Hepatocyte (in vitro differentiated cells): ENCODE measurements at places on chromosomes 16 and 17. TPM values are rescaled to one million over a fixed set of nuclear protein-coding genes. Genes with fewer than 3 reads are reported as not detected.

DNA sequence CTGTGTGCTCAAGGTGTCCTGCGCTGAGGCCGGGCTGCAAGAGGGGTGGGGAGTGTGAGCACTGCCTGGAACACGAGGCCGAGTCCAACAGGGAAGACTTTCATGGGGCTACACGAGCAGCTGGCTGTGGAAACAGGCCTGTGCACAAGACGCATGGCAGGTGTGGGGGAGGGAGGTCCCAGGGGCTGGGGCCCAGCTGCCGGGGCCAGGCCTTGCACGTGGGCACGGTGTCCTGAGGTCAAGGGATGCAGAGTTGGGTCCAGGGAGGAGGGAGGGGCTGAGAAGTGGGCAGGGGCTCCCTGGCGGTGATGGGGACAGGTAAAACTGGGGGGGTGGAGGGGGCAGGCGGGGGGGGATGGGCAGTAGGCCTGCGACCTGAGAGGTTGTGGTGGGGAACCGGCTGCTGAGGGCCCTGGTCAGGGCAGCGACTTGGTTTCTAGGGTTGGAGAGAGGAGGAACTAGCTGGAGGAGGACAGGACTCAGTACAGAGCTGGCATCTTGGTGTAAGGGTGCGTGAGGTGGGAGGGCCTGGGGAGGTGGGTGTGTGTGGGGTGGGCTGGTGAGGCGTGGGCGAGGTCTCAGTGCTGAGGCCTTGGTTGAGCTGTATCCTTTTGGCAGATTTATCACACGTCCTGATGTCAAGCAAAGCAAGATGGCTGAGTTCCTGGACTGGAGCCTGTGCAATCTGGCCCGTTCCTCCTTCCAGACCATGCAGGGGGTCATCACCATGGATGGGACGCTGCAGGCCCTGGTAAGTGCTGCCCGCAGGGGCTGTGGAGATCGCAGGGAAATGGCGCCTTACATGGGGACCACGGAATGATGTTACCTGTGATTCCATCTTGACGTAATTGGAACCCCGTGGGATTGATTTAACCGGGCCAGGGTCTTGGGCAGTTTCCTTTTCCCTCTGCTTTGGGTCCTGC, 29.4 kb downstream of the TBCD start:
- DNase-seq, result no peak

- DNase-seq, result no peak
Measured at GRCh38 chr16:71555230-71555891, 21.5 kb downstream of the TAT start.

- DNase-seq, result no peak
Measured at GRCh38 chr17:77245162-77245926, 104.6 kb downstream of the SEC14L1 start.

DNA sequence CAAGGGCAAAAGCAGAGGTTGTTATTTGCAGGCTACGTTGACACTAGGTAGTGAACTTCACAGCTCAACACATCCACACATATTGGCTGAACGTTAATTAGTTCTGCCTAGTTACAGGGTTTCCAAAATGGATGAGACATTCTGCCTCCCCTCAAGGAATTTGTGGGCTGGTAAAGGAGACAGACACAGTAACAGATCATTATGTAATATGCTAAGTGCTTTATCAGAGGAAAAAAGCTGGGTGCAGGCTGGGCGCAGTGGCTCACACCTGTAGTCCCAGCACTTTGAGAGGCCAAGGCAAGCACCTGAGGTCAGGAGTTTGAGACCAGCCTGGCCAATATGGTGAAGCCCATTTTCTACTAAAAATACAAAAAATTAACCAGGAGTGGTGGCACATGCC, 26.2 kb downstream of the BMERB1 start:
- DNase-seq, result no peak

DNA sequence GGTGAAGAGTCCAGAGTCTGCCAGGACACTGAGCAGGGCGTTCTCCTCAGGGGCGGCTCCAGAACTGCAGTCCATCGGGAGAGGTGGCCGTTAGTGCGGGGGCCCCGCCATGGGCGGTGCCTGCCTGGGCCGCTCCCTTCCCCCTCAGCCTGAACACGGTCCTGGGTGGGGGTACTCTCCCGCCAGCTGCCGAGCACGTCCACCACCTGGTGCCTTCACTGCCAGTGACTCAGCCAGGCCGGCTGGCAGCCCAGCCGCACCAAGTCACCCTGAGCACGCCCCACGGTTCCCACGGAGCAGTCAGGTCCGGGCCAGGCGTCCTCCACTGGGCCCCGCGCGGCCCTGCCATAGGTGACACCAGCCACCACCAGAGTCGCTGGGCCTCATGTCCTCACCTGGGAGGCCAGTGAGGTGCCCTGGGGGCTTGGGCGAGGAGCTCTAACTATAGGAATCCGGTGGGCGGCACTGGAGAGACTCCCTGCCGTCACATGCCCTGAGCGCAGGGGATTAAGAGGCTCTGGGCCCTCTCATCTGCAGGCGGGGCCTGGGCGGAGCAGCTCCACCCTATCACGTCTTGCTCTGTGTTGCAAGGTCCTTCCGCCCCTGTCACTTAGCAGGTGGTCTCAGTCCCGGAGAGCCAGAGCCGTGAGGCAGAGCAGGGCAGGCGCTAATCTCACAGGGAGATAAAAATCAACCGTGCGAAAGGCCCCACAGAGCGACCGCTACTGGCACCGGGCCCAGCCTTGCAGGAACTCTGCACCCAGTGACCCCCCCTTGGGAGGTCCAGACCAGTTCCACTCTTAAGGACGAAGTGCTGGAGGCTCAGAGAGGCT, 14.3 kb downstream of the PIEZO1 start:
- peak; percentile 91 for DNase-seq

DNA sequence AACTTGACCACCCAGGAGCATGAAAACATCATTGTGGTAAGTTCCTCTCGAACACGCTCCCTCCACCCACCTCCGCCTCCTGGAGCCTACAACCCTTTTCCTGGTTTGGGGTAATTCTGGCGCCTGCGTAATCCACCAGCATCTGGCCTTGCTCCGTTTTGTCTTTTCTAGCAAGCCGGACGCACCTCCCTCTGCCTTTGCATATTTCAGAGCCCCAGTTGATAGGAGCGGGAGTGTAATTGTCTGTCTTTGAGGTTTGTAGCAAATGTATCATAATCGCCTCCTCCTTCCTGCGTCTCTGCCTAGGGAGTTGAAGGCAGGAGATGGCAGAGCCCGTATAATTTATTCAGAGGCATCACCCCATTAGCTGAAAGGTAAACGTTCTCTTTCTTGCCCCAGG, 121.3 kb upstream of the PLCG2 start:
- DNase-seq, result no peak

DNA sequence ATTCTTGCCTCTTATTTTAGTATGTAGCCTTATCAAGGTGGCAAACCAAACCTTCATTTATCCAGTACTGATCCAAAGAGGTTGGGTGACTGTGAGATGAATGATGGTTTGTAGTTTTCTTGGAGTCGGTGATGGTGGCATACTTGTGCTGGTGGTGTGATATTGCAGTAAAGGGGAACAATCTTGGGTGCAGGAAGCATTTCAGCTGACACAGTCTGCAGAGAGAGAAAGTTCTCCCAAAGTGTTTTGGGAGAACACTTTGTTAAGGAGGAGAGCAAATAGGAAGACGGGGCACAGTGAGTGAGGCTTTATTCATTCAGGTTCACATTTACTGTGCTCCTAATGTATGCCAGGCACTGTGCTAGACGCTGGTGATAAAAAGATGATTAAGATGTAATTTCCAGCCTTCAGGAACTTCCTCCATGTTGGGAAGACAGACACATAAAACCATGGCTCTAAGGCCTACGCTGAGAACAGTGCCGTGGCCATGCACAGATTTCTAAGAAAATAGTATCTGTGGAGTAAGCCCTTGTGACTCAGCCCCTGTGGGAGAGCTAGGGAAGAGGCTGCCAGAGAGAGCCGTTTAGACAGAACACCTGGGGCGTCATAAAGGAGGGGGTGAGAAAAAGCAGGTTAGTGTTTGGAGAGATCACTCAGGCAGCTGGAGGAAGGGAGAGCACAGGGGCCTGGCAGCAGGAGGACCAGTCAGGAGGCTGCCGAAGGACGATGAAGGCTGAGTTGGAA, 13.8 kb downstream of the HEATR3 start:
- no peak for DNase-seq

DNA sequence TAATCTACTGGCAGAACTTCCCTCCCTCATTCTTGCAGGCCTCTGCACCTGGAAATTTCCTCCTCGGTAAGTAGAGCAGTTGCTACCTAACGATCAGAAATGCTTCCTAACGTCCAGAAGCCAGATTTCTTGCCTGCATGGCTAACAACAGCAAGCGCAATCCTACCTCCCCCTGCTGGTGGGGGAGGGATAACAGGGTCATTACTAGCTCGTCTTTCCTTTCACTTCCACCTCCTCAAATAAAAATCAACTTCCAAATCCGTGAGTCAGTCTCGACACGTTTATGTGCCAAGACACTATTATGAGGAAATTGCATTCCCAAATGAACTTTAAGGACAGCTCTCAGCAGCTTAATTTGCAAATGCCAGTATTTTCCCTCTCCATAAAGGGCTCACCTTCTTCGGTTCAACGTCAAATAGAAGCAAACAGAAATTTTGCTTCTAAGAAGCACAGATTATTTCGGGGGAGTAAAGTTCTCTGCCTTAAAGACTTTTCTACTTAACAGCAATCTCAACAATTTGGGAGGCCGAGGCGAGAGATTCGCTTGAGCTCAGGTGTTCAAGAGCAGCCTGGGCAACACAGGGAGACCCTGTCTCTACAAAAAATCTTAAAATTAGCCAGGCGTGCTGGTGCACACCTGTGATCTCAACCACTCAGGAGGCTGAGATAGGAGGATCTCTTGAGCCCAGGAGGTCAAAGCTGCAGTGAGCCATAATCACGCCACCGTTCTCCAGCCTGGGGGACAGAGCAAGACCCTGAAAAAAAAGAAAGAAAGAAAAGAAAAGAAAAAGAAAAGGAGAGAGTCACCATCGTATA, 188.6 kb upstream of the PSMD7 start:
- peak; percentile 60 for DNase-seq

DNA sequence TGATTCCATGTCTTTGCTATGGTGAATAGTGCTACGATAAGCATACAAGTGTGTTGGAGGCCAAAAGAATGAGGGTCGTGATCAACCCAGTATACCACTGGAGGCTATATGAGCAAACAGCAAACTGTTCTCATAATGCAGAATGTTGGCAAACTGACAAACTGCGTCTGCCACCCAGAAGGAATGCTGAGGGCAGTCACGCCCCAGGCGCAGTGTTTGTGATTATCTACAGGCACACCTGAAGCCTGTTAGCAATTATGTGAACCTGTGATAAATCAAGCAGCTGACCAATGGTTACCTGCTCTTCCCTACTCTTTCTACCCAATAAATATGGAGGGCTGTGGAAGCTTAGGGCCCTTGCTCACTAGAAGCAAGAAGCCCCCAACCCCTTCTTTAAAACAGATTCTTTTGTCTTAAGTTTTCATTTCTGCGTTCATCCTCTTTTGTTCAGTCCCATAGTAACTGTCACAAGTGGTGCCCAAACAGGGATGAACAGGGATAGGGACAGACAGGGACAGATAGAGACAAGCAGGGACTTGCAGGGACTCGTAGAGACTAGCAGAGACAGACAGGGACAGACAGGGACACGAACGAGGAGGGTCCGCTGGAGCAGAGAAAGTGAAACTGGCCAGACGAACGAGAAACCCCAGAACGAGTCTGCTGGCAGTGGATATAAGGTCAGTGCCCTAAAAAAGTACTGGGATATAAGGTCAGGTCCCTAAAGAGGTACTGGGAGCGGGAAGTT, 25.1 kb downstream of the CD300LG start:
- no peak for DNase-seq

- DNase-seq, result no peak
Measured at GRCh38 chr17:17119533-17119932, 77.3 kb downstream of the MPRIP start.

- no peak for DNase-seq
Measured at GRCh38 chr16:61814726-61815347, 221.4 kb downstream of the CDH8 start.

DNA sequence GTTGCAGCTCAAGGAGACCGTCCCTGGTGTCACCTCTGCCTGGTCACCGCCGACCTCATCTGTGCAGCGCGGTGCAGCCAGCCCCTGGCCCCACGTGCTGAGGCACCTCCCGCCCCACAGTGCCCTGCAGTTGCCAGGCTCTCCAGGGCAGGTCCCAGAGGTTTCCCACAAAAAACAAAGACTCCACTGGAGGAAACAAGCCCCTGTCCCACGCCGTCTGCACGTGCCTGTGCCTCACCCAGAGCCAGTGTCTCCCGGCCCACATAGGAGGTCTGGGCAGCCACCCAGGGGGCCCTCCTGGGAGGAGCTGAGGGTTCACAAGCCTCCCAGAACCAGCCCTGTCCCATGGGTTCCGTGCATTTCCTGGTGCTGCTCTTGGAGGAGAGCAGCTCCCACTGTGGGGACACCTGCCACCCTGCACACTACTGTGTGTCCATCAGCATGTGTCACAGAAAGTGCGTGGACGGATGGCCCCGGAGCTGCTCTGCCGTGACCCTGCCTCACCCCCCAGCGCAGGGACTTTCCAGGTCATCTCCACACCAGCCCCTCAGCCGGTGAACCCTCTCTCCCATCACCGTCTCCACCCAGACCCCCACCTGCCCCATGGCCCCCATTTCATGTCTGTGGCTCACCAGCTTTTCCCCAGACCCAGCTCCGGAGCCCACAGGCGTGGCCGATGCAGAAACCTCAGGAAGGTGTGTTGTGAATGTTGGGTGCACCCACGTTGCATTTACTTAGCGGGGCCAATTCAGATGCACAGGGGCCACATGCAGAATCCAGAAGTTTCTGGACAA, 17.0 kb upstream of the CDH15 start:
- DNase-seq, result no peak

DNA sequence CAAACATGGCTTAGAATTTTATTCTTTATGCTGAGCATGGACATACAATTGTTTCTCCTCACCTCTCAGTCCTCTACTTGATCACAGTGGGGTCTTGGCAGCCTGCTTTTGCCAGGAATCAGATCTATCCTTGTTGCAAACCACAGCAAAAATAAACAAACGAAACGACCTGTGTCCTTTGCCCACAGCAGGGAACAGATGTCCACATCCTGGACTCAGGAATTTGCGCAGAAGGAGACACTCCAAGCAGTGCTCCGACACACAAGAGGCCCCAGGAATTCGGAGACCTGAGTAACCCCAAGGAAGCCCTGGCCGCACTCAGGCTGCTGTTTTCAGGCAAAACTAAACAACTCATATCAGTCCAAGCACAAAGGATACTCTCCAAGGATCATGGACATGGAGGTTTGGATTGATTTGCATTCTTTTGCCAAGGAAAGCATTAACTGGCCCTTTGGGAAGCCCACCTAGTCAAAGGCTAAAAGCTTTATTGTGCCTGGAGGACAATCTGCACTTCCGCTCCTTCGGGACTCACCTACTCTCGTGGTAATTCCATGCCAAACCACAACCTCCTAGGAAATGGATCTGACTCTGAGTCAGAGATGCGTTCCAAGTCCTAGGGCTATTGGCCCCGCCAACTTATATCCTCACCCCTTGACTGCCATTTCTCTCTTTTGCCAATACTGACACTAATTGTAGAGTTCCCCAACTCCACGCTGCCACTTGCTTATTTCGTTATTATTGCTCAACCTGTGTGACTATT, 271.1 kb upstream of the CDH11 start:
- no peak for DNase-seq

CCL3 gene
- 17.0 and 22.2 TPM in 2 replicates for polyA plus RNA-seq

PIRT gene
- not detected in 2 replicates for polyA plus RNA-seq

CLEC10A gene
- polyA plus RNA-seq, result 0.17 and 0.21 TPM in 2 replicates

MMD gene
- 19.4 and 26.9 TPM in 2 replicates for polyA plus RNA-seq

CCDC154 gene
- 1.6 and 4.6 TPM in 2 replicates for polyA plus RNA-seq

RHBDF1 gene
- polyA plus RNA-seq, result 73.6 and 95.3 TPM in 2 replicates

BICDL2 gene
- 11.8 and 12.8 TPM in 2 replicates for polyA plus RNA-seq

SLC6A4 gene
- 2.6 and 6.0 TPM in 2 replicates for polyA plus RNA-seq

CCL7 gene
- 0.69 and 1.2 TPM in 2 replicates for polyA plus RNA-seq

PROCA1 gene
- polyA plus RNA-seq, result 1.1 and 1.8 TPM in 2 replicates
